AML-193 (cell line): ENCODE measurements at places on chromosomes 2 and 18.
A peak's percentile ranks its signal among the peaks of the same experiment; 100 is the strongest.

- DNase-seq, result no peak
Measured at GRCh38 chr2:119888680-119889079, 124.2 kb upstream of the EPB41L5 start.

- DNase-seq, result no peak
Measured at GRCh38 chr18:56861244-56861643, 210.1 kb downstream of the WDR7 start.

DNA sequence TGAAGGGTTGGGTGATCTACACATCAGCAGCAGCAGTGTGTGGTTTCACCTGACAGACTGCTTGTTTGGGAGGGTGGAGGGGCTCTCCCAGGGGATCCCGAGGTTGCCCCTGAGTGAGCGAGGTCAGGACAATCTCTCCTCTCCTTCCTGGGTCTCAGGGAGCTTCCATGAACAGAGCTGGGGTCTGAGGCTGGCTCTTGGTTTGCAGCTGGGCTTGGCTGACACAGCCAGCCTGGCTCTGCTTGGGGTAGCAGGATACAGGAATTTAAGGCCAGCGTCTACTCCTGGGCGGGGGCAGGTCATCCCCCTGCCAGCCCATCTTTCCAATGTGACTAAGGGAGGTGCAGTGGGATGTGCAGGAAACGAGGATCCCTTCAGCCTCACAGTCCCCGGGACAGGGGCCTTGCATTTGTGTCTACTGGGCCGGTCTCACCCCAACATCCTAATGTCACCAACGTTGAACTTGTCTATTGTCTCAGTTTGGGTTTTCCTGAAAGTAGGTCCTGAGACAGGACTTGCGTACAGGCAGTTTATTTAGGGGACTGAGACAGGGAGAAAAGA, 262.6 kb upstream of the HDAC4 start:
- DNase-seq, result no peak

DNA sequence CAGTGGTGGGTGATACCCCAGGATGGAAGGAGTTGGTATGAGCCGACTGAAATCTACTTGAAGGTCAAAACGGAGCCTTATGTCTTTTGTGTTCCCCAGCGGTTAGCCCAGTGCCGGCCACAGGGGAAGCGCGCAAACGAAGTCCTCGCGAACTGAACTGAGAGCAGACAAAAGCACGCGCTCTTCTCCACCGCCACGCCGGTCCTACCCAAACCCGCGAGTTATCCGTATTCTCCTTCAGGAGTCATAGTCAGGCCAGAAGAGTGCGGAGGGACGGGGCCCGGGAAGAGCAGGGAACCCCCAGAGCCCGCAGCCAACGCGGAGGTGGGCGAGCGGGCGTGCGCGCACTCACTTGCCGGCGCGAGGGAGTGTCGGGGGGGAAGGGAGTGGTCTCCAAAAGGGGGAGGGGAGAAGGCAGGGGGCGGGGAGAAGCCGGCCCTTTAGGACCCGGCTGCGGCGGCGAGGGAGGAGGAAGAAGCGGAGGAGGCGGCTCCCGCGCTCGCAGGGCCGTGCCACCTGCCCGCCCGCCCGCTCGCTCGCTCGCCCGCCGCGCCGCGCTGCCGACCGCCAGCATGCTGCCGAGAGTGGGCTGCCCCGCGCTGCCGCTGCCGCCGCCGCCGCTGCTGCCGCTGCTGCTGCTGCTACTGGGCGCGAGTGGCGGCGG, at the start of gene IGFBP2:
IGFBP2 (plus strand) TSS at position 469 of the 664 bp plus-strand sequence; CDS start at position 573, 104 bp downstream.
- no peak for DNase-seq

DNA sequence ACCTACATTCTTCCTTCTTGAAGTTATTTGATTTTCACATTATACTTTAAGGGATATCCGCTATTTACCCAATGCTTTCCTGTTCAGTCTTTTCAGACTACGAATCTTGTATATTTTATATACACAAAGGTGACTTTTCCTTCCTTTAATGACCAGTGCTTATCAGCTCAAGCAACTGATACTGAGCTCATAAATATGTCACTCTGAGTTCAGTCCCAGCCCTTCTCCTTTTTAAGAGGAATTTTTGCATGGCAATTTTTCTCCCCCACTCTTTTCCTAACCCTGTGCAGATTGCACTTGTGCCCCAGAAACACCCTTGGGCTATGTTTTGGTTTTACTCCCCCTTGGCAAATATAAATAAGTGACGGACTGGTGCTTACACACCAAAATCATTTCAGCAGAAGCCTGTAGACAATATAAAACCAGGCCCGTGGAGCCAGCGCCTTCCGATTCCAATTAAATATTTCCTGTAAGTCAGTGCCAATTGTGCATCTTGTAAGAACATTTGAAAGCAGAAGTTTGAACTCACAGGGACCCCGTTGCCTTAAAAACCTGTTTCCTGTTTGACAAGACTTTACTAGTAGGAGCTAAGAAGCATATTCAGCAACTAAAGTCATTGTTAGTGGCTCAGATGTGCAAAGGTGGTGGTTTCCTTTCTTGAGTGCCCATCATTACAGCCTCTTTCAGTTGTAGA, 66.3 kb upstream of the GATA6 start:
- no peak for DNase-seq

- peak; percentile 75 for DNase-seq
Measured at GRCh38 chr2:55010149-55010591, 40.1 kb downstream of the RTN4 start.

- peak; percentile 49 for DNase-seq
Measured at GRCh38 chr2:181742922-181743722, 62.8 kb upstream of the NEUROD1 start.

- DNase-seq, result no peak
Measured at GRCh38 chr2:109408043-109408335, 205.8 kb downstream of the SEPTIN10 start.

GRCh38 chr18:58813561-58814225, 51.0 kb upstream of the ZNF532 start:
- no peak for DNase-seq

GRCh38 chr18:51563396-51563795, 365.9 kb upstream of the MEX3C start:
- no peak for DNase-seq
